Activated CD8-positive, alpha-beta memory T cell treated with anti-CD3 and anti-CD28 coated beads, Interleukin-2, amount 50 U/mL, for 48 hours (primary cell): ENCODE measurements at places on chromosomes 1 and 21.

DNA sequence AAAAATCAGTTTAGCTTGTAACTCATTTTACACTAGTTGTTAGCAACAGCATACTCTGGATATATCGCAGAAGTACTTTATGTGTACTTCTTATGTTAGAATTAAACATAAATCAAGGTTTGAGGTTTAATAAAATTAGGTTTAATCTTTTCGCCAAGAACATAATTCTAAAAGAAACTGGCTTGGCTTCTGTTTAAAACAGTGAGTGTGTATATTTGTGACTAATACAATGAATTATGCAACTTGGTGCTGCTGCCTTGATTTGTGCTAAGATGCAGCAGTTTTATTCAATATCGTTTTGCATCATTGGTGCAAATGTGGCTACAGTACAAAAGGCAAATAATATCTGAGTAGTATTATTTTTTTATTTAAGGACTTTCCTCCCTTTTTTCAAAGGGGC is 44.8 kb downstream of the USP25 start:
- DNase-seq: no peak

- no peak for DNase-seq
Measured at GRCh38 chr21:28233536-28234220, 759.0 kb downstream of the LTN1 start.

DNA sequence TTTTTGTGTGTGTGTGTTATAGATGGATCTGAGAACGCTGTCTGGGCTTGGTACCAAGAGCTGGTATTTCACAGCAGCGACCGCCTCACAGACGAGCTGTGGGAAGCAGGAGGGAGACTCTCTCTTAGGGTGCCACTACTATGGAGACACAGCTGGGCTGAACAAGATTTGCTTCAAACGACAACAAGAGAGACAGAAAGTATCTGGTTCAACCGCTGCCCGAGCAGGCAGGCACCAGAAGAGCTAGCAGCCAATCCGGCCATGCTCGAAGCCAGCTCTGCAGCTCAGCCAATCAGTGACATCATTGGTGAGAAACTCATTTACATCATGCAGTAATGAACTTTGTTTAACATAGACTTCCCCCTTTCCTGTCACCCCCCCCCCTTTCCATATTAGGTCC is 341.3 kb downstream of the USP25 start:
- DNase-seq: no peak

- DNase-seq: no peak
Measured at GRCh38 chr21:23837564-23837963, 1769.7 kb downstream of the MRPL39 start.

DNA sequence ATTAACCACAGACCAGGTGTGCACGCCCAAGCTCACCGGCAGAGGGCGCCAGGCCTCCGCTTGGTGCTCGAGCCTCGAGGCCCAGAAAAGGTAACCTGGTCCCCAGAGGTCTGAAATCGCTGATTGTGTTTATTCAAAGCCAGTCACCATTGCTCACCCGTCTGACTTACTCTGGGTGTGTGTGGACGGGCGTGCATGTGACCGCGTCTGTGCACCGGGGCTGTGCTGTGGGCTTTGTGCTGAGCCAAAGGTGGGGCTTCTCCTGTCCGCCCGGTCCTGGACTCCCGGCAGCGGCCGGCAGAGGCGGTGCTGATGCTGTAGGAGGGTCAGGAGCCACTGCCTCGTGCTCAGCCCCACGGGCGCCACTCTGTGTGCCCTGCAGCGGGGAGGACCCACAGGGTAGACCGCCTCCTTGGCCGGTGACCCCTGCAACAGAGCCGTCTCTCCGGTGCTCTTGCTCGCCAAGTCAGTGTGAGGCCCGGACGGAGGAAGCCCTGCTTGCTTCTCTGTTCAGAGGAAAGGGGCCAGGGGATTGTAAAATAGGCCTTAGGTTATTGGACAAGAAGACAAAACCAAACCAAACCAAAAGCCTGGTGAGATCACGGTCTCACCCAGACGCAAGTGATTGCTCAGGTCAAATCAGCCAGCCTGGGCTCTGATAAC is 32.0 kb upstream of the BTG2 start:
- peak; percentile 98 for DNase-seq

GRCh38 chr21:46626536-46626935 is 8.9 kb upstream of the PRMT2 start:
- DNase-seq: no peak

GRCh38 chr1:17755120-17755519 is at the start of gene ACTL8:
ACTL8 (plus strand) TSS chr1:17755333; CDS start chr1:17823009, 67,676 bp downstream.
- peak; percentile 54 for DNase-seq

DNA sequence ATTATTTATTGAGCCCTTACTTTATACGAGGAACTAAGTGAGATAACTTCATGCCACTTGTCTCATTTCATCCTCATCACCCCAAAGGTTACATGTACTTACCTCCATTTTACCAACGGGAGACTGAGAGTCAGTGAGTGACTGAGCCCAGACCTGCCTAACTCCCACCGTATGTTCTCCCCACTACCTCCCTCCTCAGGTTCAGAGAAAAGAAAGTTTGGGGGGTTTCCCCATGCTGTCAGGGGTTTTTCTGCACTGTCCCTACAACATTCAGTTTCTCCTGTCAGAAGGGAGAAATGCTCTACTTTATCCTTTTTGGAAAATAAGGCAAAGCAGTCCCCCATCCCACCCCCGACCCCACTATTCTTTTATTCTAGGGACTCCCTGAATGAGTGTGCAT is 32.9 kb downstream of the FAM78B start:
- DNase-seq: no peak

DNA sequence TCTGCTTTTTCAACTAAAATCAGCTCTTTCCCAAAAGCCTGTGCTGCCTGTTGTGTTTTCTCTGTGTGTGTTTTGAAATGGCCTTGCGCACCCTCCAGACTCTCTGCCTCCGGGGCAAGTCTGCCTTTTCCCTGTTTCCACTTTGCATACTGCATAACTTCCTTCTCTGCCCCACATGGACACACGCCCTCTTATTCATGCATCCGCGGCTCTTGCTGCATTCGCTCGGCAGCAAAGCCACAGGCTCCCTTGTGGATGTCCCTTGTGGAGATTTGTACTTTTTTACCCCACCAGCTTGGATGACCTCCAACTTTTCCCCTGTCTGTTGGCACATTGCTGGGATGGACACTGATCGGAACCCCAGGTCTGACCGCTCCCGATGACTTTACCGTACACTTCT is 147.6 kb downstream of the ADSS2 start:
- no peak for DNase-seq

GRCh38 chr1:199489594-199489993 is 537.9 kb upstream of the NR5A2 start:
- DNase-seq: no peak

GRCh38 chr1:201277441-201277840 is 5.9 kb upstream of the PKP1 start:
- no peak for DNase-seq

DNA sequence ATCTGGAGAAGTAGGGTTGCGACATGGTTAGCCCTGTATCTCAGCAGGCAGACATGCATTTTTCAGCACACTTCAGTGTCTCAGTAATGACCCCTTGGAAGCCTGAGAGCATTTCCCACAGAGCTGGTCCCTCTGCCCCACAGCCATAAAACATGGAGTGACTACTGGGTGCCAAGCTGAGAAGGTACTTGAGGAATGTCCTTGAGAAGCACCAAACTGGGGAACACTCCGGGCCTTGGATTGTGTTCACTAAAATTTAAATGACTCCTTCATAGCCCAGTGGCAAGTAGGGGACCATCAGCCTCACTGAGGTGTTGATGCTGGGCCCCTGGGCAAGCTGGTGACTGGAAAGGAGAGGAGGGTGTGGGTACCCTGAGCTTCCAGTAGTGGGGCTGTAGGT is 54.7 kb downstream of the KCNJ6 start:
- no peak for DNase-seq

GRCh38 chr1:64624808-64625207 is 120.1 kb upstream of the RAVER2 start:
- DNase-seq: no peak

GRCh38 chr1:86798608-86799291 is 94.4 kb downstream of the SH3GLB1 start:
- no peak for DNase-seq

- DNase-seq: no peak
Measured at GRCh38 chr1:179879797-179880196, 2.2 kb upstream of the TOR1AIP2 start.

GRCh38 chr21:37683396-37684114 is 232.7 kb downstream of the KCNJ6 start:
- DNase-seq: no peak

- DNase-seq: no peak
Measured at GRCh38 chr1:34113362-34113761, 51.7 kb downstream of the CSMD2 start.
